ENCODE measurements at places on chromosomes 5 and 9.
A peak's percentile ranks its signal among the peaks of the same experiment; 100 is the strongest.

GRCh38 chr5:54774281-54775170, 210.9 kb downstream of the ESM1 start:
- peak; percentile 26 for DNase-seq

DNA sequence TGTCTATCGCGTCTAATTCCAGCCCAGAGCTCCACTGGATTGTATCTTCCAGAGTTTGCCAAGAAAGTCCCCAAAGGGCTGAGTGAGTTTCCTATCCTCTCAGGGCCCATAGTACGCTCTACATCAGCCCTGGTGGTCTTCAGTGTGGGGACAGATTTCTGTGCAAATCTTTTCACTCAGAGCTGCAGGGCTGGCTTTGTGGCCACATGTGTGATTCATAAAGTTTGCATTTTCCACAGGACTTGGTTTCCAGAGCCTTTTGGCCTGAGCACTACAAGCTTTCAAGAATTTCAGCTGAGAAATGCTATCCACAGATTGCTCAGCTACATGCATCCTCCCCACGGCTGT, 76.7 kb upstream of the CXCL14 start:
- no peak for DNase-seq

- DNase-seq: no peak
These were observed 101.4 kb downstream of the PRKACG start for GRCh38 chr9:68912561-68912960.

DNA sequence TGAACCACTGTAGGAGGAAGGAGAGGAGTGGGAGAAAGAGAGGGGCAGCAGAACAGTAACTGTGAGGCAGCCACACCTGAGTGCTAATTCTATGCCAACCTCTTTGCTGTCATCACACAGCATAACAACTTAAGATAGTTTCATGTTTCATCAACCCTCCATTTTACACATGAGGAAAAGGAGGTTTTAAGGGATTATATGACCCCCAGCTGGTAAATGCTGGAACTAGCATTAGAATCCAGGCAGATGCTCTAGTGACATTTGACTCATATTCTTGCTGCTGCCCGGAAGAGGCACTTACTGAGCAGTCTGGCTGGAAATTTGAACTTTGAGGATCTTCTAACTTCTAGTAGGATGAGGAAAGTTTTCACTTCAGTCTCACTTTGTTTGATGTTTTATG, 24.1 kb upstream of the VLDLR start:
- no peak for DNase-seq

- DNase-seq: peak; percentile 46
These were observed 323.1 kb upstream of the ACTBL2 start for GRCh38 chr5:57805732-57806131.

GRCh38 chr5:1187950-1188334, 13.5 kb upstream of the SLC6A19 start:
- DNase-seq: no peak

- no peak for DNase-seq
These were observed 1.6 kb upstream of the ASPN start for GRCh38 chr9:92483627-92484545.

- no peak for DNase-seq
These were observed 295.2 kb downstream of the BRINP1 start for GRCh38 chr9:119074017-119074416.

GRCh38 chr5:146860213-146860893, 18.2 kb downstream of the PPP2R2B start:
- peak; percentile 2 for DNase-seq

GRCh38 chr5:152125661-152126205, 201.1 kb upstream of the GLRA1 start:
- DNase-seq: no peak

DNA sequence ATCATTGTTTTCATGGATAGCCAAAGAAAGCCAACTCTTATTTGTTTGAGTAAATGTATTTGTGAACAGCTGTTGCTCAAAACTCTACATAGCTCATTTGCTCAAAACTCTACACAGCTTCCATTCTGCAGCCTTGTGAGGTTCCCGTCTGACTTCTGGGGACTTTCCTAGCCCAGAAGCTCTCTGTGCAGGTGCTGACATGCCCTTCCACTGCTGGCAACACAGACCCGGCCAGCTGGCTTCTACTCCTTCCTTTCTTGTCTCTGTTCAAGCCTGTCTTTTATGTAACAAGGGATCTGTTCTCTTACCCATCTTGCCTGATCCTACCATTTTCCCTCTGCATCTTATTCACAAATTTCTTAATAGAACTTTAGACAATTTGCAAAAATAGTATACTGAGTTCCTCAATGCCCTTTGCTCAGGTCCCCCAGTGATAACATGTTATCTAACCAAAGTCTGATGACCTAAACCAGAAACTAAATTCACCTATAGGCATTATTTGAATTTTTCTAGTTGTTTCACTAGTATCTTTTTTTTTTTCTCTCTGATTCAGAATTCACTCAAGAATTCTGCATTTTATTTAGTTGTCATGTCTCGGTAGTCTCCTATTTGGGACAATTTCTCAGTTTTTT, 556.5 kb upstream of the SEMA6A start:
- DNase-seq: no peak

- peak; percentile 6 for DNase-seq
These were observed 100.5 kb upstream of the GNAQ start for GRCh38 chr9:78131969-78132700.

- no peak for DNase-seq
These were observed 34.7 kb downstream of the LHX3 start for GRCh38 chr9:136170006-136170901.

DNA sequence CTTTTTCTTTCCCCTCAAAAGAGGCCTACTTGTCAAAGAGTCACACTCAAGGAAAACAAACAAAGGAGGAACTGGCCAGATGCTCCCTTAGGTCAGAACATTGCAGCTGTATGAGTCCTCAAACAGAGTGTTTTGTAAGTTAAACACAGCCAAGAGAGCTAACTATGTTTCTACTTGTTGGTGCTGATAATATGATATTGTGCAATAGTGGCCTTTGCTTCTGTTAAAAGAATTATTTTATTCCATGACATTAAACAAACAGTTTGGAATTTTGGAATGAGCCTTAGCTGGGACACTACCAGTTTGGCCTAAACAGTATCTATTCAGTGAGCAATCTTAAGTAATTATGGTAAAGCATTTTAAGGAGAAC, 56.0 kb upstream of the TPD52L3 start:
- DNase-seq: no peak

DNA sequence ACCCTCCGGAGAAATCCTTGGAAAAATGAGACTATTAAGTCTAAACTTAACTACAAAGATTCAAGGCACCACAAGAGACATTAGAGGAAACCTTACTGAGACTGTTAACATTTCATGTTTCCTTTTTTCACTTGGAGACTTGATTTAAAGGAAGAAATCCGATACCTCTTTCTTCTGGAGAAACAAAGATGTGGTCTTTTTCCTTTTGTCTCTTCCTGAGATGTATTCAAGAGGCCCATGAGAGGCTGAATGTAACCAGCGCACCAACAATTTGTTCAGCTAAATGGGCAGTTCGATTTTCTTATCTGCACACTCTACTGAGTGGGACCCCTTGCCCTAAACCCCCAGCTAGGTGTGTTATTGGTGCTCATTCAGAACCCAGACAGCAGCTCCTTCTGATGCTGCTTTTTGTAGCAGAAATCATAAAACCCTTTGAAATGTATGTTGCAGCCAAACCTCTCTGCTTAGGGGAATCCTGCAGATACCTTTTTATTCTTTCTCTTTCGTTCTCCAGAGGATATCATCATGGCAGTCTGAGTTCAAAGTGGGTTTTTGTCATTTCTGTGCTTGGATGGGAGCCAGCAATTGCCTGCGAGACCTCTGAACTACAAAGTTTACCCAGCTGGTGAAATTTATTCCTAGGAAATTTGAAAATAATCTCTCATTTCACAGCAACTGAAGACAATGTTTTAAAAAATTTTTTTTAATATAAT, 41.9 kb upstream of the ACTBL2 start:
- DNase-seq: no peak

- peak; percentile 95 for DNase-seq
These were observed 95.3 kb upstream of the SLC12A2 start for GRCh38 chr5:127988146-127988760.

DNA sequence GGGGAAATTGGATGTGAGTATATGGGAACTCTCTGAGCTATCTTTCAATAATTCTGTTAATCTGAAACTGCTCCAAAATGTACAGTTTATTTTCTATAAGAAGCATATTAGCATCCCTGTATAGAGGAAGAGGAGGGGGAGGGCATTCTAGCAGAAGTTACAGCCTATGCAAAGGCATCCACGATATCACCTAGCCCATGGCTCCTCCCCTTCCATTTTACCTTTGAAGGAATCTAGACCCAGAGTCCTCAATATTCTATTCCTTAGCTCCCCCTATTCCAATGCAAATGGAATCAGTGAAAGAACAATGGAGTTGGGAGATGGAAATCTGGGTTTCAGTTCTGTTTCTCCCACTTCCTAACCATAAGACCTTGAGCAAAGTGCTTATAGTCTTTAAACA, 132.9 kb upstream of the IFNE start:
- DNase-seq: no peak

- DNase-seq: no peak
These were observed 174.3 kb downstream of the AUH start for GRCh38 chr9:91187311-91187964.

DNA sequence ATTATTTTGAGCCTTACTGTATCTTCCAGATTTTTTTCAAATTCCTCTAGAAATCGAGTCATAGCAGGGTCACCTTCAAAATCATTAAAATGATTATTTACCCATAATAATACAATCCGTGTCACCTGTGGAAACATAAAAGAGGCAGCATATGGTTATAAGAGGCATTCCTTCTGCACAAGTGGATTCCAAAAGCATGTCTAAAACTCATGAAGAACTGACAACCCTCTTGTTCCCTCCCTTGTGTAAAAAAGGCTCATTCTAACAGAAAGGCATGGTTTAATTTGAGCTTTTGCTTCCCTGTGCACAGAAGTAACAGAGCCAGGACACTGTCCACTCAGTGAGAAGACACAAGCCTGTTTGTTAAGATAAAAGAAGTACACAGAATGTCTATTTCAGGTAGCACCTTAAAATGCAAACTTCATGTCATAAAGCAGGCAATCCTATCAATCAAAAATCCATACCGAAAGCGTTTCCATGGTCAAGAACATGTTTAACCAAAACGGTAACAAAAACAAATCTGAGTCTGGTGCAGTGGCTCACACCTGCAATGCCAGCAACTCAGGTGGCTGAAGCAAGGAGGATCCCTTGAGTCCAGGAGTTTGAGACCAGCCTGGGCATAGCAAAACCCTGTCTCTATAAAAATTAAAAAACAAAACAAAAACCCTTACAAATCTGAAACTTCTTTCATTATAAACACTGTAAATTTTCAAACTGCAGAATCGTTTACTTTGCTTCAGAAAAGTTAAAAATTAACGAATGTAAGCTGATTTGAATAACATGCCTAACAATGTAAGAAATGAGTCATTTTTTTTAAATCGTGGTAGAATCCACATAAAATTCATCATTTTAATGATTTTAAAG, 139.3 kb downstream of the RAPGEF6 start:
- no peak for DNase-seq

DNA sequence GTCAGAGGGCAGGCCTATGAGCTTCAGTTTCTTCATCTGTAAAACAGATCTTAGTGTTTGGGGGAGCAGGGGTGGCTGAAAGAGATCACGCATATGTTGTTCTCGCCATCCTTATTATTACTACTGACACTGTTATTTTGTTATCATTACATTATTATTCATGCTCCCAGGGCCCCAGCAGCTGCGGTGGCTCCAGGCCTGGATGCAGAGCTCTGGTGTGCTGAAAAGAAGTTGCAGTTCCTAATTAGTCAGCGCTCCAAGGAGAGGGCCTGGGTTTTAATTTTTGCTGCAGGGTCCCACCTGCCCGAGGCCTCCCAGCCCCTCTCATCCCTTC, 19.5 kb downstream of the CXXC5 start:
- peak; percentile 51 for DNase-seq

GRCh38 chr5:99331061-99331460, 402.3 kb upstream of the CHD1 start:
- DNase-seq: no peak

DNA sequence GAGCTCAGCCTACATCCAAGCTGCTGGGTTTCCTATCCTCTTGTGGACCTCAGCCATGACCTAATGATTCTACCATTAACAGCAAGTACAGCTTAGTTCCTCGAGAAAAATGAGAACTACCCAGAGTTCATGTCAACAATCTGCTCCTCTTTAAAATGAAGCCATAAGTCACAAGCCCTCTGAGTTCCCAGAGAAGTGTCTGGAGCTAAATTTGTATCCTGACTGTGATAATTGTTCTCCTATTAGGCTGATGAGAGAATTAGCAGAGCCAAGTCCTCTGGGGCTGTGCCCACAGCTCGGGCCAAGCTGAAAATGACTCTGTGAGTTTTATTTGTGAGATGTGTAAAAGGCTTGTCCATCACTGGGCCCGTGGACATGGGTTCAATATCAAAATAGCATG, 145.1 kb upstream of the SMIM23 start:
- no peak for DNase-seq

- no peak for DNase-seq
These were observed 174.4 kb downstream of the EBF1 start for GRCh38 chr5:158925314-158925713.

GRCh38 chr9:133301253-133302230, 26.5 kb upstream of the ABO start:
- no peak for DNase-seq

DNA sequence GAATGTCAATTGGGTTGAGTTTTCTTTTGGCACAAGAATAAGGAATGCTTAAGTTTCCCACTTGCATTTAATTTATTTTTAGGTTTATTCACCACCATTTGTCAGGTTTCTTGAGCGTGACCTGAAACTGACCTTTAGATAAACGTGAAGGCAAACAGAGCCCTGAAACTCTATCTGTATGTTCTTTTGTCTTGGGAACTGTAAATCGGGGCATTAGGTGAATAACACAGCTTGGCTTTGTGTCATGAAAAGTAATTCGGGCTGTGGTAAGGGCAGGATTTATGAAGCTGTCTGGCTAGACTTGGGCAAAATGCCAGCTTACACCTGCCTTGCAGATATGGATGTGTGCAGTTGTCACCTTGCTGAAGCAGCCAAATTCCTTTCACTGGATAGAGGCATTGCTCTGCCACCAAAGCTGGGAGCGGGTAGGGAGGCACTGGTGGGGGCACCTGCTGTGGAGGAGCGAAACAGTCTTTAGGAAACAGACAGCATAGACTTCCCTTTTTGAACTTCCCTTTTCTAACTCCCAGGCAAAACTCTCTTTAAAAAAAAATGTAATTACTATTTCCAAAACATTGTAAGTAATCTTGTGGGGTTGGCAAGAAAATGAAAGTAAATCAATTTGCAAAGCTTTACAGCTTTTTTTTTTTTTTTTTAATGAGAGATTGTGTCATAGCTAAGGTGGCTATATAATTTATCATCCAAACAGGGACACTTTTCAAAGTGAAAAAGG, 545.2 kb downstream of the CSNK1G3 start:
- peak; percentile 16 for DNase-seq
